ENCODE measurements at places on chromosomes 2 and 18. TPM values are rescaled to one million over a fixed set of nuclear protein-coding genes. Genes with fewer than 3 reads are reported as not detected.

DLX1 gene
- total RNA-seq, result not detected

SP100 gene
- 24.0 TPM for total RNA-seq

SCYGR4 gene
- not detected for total RNA-seq

STARD6 gene
- total RNA-seq, result not detected
